Activated CD8-positive, alpha-beta memory T cell treated with anti-CD3 and anti-CD28 coated beads for 1 hour (primary cell): ENCODE measurements at places on chromosomes 6 and 20.
A peak's percentile ranks its signal among the peaks of the same experiment; 100 is the strongest.

DNA sequence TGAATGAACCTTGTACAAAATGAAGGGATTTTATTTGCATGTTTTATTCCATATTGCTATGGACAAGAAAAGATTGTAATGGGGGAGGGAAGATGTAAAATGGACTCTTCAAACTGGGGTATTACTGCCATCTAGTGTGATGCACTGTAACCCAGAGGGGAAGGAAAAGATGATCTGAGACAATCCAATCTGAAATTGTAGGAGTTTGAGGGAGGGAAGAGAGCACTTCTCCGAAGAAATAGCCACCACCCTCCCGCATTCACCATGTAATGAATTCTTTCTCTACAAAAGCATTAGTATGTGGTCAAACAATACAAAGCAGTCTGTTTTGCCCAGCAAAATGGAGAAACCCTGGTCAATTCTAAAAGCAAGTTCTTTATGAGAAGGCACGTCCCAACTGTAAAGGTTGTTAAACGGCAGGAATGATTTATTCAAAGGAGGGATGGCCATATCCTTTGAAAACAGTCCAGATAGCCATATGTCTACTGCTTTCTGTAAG is 679.5 kb upstream of the NRSN1 start:
- DNase-seq, result no peak

DNA sequence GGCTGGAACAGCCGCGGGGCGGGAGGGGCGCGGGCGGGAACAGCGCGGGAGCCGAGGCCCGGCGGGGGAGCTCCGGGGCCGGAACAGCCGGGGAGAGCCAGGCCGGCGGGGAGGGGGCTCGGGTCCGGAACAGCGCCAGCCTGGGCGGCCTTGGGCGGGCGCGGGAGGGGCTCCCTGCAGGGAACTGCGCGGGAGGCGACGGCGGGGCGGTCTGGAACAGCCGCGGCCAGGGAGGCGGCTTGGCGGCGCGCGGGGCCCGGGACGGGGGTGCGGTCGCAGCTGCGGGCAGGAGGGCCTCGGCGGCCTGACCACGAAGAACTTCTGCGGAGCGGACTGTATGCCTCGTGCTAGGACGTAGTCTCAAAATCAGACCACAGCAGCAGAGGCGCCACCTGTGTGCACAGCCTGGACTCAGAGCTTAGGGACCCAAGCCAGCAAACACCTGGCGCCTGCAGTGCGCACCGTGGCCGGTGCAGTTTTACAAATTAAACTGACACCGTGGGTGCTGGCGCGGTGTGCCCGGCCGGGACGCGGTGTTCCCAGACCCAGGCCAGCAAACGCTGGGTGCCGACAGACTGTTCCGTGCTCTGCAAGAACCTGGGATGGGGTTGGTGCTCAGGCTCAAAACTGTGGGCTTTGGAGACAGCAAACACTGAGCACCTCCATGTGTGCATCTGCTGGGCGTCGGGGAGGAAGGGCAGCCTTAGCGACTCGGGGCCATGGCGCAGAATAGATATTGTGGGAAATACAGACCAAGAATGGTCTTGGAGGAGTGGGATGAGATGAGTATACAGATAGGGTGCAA is 572 bp downstream of the ZNF341 start:
- peak; percentile 44 for DNase-seq

- DNase-seq, result no peak
These were observed 19.4 kb upstream of the SLC23A2 start for GRCh38 chr20:5020760-5021159.

DNA sequence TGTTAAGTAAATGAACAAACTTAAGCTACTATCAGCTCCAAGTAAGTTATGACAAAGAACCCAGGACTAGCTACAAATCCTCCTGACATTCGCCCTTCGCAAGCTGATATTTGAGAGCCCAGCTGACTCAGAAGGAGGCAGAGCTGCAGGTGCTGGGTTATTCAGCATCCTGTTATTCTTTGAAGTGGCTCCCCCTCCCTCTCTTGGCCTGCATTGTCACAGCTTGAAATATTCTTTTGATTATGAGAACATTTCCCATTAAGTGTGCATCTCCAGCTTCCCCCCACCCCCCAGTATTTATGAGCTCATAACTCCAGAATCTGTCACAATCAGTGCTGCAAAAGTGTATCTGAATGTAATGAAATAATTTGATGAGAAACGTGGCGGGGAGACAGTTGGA is 78.8 kb upstream of the RALY start:
- DNase-seq, result no peak

DNA sequence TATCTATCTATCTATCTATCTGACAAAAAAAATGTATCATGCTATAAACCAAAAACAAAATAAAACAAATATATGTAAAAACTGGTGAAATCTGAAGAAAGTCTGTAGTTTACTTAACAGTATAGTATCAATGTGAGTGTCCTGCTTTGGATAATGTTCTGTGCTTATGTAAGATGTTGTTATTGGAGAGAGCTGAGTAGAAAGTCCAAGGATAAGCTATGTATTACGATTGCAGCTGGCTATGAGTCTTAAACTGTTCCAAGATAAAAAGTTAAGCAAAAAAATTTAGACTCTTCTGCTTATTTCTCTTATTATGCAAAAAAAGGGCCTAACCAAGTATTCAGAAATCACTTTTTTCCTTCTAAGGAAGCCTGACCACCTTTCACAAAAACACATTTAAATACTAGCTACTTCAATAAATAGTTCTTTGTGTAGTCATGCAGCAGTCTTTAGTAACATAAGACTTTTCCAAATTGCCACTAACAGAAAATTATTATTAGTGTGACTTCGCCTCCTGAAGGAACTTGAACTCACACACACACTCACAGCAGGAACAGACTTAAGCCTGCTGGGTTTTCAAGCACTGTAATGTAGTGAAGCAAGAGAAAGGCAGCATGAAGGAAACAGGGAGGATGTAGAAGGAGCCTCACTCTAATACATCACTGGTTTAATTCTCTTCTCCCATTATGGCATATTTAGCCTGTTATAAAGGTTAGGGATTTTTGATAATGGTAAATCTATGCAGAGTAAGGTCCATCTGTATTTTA is 265.8 kb upstream of the GJE1 start:
- no peak for DNase-seq

DNA sequence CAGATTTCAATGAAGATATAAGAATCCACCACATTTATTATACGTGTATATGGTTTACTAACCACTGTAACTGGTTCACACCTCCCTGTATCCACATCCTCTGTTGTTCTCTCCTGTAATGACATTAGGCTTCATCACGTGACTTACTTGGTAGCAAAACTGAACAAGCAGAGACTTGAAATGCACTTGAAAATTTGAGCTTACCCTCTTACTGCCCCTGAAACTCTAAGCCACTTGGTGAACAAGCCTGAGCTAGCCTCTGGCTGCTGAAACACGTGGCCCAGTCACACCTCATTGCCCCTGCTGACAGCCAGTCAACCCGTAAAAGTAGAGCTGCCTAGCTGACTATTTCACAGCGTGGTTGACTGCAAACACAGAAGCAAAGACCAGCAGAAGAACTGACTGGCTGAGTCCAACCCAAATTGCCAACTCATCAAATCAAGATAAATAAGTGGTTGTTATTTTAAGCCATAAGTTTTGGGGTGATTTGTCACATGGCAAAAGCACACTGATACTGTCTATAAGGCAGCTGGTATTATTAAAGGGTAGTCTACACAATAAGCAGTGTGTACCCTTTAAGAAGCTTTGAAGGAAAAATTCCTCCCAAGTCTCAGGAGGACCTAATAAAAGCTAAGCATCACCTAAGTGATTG is 109.0 kb downstream of the RALGAPA2 start:
- no peak for DNase-seq
